ENCODE measurements at places on chromosomes 16 and 17.

DNA sequence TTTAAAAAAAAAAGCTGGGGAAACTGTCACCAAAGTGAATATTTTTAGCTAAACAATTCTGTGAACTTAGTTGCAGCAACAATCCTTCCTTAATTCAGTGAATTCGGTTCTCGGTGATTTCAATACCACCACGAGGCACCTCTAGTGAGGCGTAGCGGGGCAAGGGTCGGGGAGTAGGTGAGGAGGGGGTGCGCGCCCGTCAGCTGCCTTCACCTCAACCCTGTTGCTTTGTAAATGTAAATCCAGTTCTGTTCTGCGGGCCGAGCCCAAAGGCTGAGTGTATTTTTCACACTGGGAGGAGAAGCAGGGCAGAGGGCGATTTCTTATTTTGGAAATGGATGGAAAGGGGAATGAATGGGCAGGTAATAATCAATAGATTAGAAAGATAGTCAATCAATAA lies 17.4 kb downstream of the SALL1 start:
- no peak for DNase-seq

DNA sequence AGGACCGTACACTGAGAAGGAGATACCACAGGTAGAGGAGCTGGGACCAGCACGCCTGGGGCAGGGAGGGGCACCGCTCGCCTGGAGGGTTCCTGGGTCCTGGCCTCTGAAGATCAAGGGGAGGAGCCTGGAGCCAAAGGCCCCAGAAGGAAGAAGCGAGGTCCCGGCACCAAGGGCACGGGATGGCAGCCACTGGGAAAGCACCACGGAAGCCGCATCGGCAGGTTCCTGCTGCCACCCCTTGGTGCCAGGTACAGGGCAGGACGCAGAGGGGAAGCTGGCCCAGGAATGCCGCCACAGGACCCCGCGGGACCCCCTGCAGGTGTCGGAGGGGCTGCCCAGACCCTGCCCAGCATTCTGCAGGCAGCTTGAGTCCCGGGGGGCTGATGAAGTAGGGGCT lies 42.5 kb upstream of the CBFA2T3 start:
- no peak for DNase-seq

GRCh38 chr17:77657839-77658238 lies 300.7 kb upstream of the TNRC6C start:
- no peak for DNase-seq

GRCh38 chr17:21756856-21757619 lies 64.7 kb downstream of the KCNJ18 start:
- no peak for DNase-seq

- no peak for DNase-seq
Measured at GRCh38 chr16:8923199-8923598, 40.5 kb downstream of the USP7 start.

- DNase-seq, result no peak
Measured at GRCh38 chr17:68089881-68090280, 54.3 kb downstream of the KPNA2 start.

- peak; percentile 12 for DNase-seq
Measured at GRCh38 chr17:45394913-45395568, 37.6 kb downstream of the ARHGAP27 start.

- DNase-seq, result no peak
Measured at GRCh38 chr16:54503011-54503855, 216.6 kb upstream of the IRX3 start.

DNA sequence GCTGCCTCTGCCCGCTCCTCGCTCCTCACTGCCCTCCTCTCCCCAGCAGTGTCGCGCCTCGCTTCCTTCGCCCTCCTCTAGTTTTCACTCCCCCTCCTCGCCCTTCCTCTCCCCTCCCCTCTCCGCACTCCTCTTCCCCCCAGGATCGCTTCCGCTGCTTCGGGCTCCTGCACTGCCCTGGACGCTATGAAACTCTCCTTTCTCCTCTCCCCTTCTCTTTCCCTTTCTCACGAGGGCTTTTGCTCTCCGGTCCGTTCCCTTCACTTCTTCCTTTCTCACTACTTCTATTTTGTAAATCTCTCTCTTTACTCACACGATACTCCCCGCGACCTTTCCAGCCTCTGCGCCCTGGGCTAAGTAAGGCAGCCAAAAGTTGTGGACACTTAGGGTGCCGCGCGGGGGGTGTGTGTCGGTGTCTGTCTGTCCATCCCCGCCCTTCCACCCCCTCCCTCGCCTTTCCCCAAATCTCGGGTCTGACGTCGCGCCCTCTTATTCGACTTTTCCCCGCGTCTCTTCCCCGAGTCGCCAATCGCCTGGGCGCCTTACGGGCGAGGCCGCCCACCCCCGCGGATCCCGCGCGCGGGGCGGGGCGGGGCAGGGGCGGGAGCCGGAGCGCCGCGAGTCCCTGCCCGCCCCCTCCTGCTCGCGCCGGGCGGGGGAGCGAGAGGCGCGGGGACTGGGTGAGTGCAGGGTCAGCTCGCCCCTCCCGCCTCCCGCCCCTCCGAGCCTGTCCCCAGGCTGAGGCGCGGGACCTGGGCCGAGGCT lies at the start of gene IRX3:
TSS of gene IRX3 (minus strand) at position 422 of the 765 bp plus-strand sequence. CDS start 737 bp downstream, outside the sequence.
- no peak for DNase-seq

GRCh38 chr17:76074390-76075363 lies at the start of gene GALR2:
Gene GALR2 (plus strand): TSS chr17:76074781. CDS start chr17:76074884, 103 bp downstream.
- DNase-seq, result no peak

- DNase-seq, result no peak
Measured at GRCh38 chr17:75980188-75981018, 1.4 kb downstream of the TEN1 start.

DNA sequence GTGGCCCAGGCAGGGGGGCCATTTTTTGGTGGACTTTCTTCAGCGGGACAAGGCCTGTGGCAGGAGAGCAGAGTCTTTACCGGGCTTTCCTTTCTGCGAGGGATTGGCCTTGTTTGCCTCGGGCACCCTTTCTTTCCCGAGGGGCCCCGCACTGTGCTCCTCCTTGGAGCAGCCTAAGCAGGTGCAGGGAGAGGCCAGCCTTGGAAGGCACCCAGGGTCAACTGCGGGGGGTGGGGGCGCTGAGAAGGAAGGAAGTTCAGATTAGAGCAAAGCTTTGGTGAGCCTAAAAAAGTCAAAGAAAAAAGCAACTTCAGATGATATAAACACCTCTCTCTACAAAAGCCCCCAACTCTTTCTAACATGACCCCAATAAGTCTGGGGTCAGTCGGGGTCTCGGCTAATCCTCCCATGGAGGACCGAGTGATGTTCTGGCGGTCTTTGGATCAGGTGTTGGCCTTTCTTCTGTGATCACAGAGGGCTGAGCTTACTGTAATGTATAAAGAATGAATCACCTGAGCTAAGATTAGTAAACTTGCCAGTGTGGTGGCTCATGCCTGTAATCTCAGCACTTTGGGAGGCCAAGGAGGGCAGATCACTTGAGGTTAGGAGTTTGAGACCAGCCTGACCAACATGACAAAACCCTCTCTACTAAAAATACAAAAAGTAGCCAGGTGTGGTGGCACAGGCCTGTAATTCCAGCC lies 63.0 kb downstream of the PGS1 start:
- DNase-seq, result no peak

DNA sequence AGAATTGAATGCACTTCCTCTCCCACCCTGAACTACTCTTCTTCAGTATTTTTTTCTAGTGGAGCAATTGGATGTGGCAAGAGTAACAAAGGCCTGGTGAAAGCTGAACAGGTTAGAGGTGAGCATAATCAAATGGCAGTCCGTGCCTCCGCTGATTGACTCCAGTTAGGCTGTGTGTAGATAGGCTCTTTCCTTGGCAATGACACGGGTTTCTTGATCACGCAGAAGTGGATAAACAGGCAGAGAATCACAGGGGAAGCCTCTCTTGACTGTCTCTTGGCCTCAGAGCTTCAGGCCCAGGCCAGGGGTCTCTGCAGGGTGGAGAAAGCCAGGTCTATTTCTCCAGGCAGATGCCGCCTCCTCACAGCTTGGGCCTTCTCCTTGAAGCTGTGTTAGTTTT lies 4.2 kb downstream of the CD300LB start:
- no peak for DNase-seq

- no peak for DNase-seq
Measured at GRCh38 chr16:87133966-87134627, 183.1 kb downstream of the C16orf95 start.

- no peak for DNase-seq
Measured at GRCh38 chr16:79388396-79388795, 212.1 kb downstream of the MAF start.

- no peak for DNase-seq
Measured at GRCh38 chr17:41865596-41865893, 322 bp upstream of the KLHL11 start.

DNA sequence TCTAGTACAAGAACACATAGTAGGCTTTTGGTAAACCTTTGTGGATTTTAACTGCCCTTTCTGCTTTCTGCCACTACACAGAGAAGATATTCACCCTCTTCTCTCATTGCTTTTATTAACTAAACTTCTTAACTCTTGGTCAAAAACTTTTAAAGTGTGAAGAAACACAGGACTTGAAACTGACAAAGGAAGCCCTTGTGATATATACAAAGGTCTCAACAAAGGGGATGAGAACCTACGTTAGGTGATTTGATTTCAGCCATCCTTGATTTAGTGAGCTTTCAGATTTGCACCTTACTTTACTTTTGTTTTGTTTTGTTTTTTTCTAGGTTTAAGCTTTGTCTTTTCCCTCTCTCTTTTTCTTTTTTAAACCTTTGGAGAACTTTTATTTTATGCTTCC lies 66.9 kb downstream of the TBX4 start:
- DNase-seq, result no peak

DNA sequence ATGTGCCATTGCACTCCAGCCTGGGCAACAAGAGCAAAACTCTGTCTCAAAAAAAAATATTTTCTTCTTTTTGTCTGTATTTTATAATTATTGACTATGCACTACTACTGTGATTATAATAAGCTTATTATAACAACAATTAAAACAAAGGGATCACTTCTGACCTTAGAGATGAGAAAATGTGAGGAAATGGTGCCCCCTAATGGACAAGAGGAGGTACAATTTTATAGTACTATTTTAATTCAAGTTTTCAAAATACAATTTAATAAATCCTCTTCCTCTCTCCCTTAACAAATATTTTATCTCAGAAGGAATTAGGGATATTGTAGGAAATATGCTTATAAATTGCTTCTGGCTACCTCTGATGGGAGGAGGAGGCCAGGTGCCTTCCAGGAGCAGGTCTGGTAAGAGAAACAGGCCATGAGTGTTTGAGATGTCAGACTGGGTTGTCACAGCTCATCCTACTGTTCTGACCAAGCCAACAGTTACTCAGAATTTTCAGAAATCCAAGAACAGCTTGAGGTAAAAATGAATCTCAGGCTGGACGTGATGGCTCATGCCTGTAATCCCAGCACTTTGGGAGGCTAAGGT lies 14.0 kb downstream of the VPS53 start:
- DNase-seq, result no peak

DNA sequence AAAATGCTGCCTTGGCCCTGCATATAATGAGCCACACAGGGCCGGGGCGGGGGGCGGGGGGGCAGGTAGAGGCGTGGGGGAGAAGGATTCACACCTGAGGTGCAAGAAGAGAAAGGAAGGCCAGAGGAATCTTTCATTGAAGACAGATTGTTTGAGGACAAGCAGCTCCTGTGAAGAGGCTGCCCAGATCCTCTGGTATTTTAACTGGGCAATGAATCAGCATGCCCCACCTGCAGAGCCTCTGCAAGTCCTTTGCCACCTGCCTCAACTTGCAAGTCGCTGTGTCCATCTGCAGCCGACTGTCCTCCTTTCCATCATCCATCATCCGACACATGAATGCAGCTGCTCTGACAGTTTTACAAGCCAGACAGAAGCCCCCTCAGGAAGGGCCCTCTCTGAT lies 1.2 kb upstream of the SOST start:
- no peak for DNase-seq

DNA sequence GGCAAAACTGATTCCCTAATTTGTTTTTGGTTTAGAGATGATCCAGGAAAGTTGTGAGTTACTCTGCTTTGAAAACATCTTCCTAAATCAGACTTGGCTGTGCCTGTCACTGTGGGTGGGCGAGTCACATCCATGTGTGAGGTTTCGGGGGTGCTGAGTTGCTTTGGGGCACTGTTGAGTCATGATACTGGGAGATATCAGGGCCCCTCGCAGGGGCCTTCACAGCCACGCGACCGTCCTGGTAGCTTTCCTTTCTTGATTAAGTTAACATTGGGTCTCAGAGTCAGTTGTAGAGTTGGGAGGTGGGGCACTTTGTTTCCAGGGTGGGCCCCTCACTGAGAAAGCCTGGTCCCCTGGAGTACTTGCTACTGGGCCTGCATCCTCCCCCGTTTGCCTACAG lies 58.3 kb upstream of the LGALS9 start:
- no peak for DNase-seq

- no peak for DNase-seq
Measured at GRCh38 chr17:74393346-74393942, 26.1 kb downstream of the GPR142 start.

- no peak for DNase-seq
Measured at GRCh38 chr17:21161498-21162393, 35.0 kb downstream of the DHRS7B start.

GRCh38 chr17:65184235-65184959 lies 47.2 kb downstream of the RGS9 start:
- no peak for DNase-seq

DNA sequence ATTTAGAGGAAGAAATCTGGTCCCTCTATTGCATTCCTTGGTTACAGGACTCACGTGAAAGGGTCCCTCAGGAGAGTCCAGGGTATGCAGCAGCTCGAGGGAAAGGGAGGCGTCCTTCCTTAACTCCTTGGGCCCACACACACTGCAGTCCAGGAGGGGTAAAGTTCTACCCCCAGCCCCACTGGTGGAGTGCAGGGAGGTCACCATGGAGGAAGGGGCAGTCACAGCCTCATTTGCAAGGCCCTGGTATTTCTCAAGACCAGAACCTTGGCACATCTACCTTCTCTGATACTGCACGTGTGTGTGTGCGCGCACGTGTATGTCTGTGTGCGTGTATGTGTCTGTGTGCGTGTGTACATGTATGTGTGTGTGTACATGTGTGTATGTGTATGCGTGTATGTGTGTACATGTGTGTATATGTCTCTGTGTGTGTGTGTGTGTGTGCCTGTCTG lies 11.1 kb downstream of the HIC1 start:
- DNase-seq, result no peak

- no peak for DNase-seq
Measured at GRCh38 chr17:4772235-4772613, 538 bp downstream of the TM4SF5 start.

DNA sequence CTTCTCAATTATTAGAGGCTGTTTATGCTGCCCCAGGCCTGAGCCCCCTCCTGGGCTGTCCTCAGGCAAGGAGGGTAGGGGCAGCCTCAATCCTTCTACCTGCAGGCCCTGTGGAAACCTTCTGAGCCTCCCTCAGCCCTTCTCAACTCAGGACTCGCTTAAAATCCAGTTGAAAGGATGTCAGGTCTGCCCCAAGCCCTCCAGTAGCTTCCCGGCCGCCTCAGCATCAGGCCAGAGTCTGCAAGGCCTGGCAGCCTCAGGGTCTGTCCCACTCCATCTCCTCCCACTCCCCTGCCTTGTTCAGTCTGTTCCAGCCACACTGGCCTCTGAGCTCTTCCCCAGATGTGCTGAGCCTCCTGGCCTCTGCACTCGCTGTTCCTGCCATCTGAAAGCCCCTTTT lies 52.2 kb downstream of the KATNIP start:
- DNase-seq, result no peak

Data from effector CD8-positive, alpha-beta T cell (primary cell).